ENCODE measurements at places on chromosomes 2 and 18.
A peak's percentile ranks its signal among the peaks of the same experiment; 100 is the strongest.

DNA sequence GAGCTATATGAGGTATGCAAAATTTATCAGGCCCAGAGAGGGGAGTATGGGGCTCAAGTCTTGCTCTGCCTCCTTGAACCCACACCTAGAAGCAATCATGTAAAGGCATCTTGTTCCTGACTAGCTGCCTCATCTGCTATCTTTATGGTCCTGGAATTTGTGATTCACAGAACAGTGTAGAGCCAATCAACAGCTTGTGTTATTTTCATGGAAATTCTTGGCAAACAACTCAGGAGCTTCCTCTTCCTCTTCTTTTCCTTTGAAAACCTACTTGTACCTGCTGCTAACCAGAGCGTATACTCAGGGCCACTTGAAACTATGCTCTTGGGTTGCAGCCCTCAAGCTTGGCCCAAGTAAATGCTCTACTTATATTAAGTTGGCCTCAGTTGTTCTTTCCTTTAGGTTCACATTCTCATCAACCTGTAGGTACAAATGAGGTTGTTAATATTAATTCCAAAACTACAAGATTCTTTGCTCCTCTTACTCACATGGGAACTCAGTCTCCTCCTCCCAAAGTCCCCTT is 3.5 kb upstream of the NOSTRIN start:
- no peak overlapping the region for H3K4me3 ChIP-seq
- no peaks in the 10 kb centered on the region for H3K36me3 ChIP-seq

- H3K4me3 ChIP-seq = no peak overlapping the region
- DNase-seq = no peak
Observed at GRCh38 chr18:36203360-36203895, 16.1 kb downstream of the MOCOS start.

- H3K4me1 ChIP-seq = peaks cover 23% of the 10 kb centered on the region
- peaks cover 9% of the 10 kb centered on the region for H3K36me3 ChIP-seq
- H3K27me3 ChIP-seq = peaks cover 1% of the 10 kb centered on the region
- no peak for DNase-seq
Observed at GRCh38 chr2:67436221-67436620, 39.1 kb downstream of the ETAA1 start.

- no peak overlapping the region for H3K4me3 ChIP-seq
- H3K27me3 ChIP-seq = no peaks in the 10 kb centered on the region
- peaks cover 27% of the 10 kb centered on the region for H3K36me3 ChIP-seq
Observed at GRCh38 chr2:219612577-219613286, 14.7 kb upstream of the SLC4A3 start.

GRCh38 chr18:33664241-33664874 is 86.3 kb downstream of the ASXL3 start:
- no peaks in the 10 kb centered on the region for H3K36me3 ChIP-seq
- DNase-seq = no peak
- H3K4me3 ChIP-seq = no peak overlapping the region
- H3K27ac ChIP-seq = no peak overlapping the region
- no peaks in the 10 kb centered on the region for H3K27me3 ChIP-seq

- H3K27ac ChIP-seq = peak overlapping the region; percentile 86
- peaks cover 36% of the 10 kb centered on the region for H3K4me1 ChIP-seq
- H3K4me3 ChIP-seq = no peak overlapping the region
Observed at GRCh38 chr2:47014564-47015051, 99.0 kb upstream of the MCFD2 start.

DNA sequence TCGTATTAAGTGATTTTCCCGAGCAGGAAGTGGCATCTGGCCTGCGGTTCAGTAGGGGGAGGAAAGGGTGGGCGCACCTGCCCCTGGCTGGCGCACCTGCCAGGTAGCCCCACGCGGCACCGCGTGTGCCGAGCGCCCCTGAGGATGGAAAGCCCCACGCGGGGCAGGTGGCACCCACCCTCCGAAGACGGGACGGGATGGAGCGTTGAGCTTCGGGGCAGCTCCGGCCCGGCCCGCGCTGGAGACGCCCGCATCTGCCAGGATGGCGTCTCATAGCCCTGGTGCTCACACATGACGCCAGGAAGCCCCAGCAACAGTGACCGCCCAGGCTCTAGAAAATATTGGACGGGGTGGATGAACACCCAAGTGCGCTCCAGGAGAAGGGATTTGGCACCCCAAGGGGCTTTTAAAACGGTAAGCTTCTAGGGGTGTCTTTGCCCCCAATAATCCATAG is 2.5 kb upstream of the NFATC1 start:
- no peaks in the 10 kb centered on the region for H3K36me3 ChIP-seq
- H3K27me3 ChIP-seq = peaks cover 8% of the 10 kb centered on the region
- peak overlapping the region; percentile 97 for H3K27ac ChIP-seq
- peak overlapping the region; percentile 86 for H3K4me3 ChIP-seq
- H3K4me1 ChIP-seq = peaks cover 6% of the 10 kb centered on the region

GRCh38 chr2:43154685-43155084 is 71.7 kb downstream of the ZFP36L2 start:
- peaks cover 22% of the 10 kb centered on the region for H3K4me1 ChIP-seq
- H3K36me3 ChIP-seq = no peaks in the 10 kb centered on the region
- peaks cover 5% of the 10 kb centered on the region for H3K27me3 ChIP-seq
- no peak overlapping the region for H3K27ac ChIP-seq
- no peak for DNase-seq
- no peak overlapping the region for H3K4me3 ChIP-seq

DNA sequence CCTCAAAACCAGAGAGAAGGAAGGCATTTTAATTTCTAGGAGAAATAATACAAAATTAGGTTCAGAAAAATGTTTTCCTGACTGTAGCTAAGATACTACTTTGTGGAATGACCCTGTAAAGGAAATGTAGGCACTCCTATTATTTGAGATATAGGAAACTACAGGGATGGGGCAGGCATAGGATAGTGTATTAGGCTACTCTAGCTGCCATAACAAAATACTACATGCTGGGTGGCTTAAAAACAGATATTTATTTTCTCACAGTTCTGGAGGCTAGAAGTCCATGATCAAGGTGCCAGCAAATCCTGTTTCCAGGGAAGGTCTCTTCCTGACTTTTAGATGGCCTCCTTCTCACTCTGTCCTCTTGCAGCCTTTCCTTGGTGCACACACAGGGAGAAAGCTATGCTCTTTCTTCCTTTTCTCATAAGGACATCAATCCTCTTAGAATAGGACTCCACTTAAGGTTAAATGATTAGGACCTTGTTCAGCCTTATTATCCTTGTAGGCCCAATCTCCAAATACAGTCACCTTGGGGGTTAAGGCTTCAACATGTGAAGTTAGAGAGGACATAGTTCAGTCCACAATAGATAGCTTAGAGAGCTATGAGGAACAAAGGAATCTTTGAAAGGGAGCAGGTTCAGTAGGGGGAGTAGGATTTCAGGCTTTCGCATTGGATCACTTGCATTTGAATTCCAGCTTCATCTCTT is 14.0 kb upstream of the CAVIN2 start:
- no peak overlapping the region for H3K27ac ChIP-seq
- H3K27me3 ChIP-seq = no peaks in the 10 kb centered on the region
- peaks cover 10% of the 10 kb centered on the region for H3K36me3 ChIP-seq

DNA sequence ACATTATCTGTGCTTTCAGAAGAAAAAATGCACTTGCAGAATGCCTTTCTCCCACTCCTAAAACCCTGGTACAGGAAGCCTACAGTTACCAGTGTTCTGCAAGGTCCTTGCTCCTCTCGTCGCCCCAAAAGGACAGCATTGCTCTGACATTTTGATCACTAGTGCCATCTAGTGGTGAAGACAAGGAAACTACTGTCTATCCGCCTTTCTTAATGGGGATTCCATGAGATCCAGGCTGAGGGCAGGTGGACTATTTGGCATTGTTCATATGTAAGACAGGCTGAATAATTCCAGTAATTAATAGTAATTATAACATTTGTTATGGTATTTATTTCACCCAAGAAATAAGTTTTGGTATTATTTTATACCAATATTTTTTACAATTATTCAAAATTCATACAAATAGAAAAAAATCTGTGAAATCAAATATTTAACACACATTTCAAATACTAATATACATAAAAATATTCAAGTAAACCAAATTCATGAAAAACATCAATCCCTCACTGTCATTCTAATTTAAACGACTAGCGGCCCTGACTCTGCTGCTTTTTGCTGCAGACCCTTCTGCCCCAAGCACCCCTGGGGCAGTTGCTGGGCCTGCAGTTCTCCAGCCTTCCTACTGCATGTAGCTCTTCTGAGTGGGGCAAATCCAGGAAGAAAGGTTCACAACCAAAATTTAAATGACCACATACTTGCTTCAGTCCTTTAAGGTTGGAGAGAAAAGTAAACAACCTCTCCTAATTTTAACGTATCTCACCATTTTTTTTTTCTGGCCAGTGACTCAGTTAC is 19.0 kb downstream of the TPGS2 start:
- DNase-seq = peak; percentile 78
- H3K4me1 ChIP-seq = peaks cover 64% of the 10 kb centered on the region
- H3K36me3 ChIP-seq = peaks cover 28% of the 10 kb centered on the region
- peak overlapping the region; percentile 32 for H3K4me3 ChIP-seq

- no peak overlapping the region for H3K4me3 ChIP-seq
- H3K36me3 ChIP-seq = peaks cover 31% of the 10 kb centered on the region
- no peaks in the 10 kb centered on the region for H3K27me3 ChIP-seq
- peak; percentile 6 for DNase-seq
Observed at GRCh38 chr2:182946958-182947369, 80.5 kb upstream of the FRZB start.

- H3K4me3 ChIP-seq = peak overlapping the region; percentile 83
- peak overlapping the region; percentile 57 for H3K27ac ChIP-seq
- H3K4me1 ChIP-seq = peaks cover 30% of the 10 kb centered on the region
- H3K27me3 ChIP-seq = peaks cover 13% of the 10 kb centered on the region
Observed at GRCh38 chr2:229586746-229587705, 127.3 kb downstream of the DNER start.

DNA sequence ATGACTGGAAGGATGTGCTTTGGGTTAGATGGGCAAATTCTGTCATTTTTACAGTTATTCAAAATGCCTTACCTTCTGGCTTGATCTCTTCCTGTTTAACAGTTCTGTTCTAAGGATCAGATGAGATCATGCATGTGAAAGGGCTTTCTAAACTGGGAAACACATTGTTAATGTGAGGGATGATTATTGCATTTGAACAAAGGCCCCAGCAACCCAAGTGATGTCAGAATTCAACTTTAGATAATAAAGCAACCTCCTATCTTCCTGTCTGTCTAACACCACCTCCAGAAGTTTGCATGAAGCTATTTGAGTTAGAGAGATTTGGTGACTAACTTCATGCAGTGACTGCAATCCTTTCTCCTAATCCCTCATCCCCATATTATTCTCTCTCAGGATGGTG is 77.8 kb upstream of the B3GNT2 start:
- DNase-seq = no peak
- H3K36me3 ChIP-seq = no peaks in the 10 kb centered on the region
- no peak overlapping the region for H3K27ac ChIP-seq
- H3K4me3 ChIP-seq = no peak overlapping the region
- H3K27me3 ChIP-seq = 0 out of 2 replicates have a peak, but pooled peaks cover 2% of the 10 kb centered on the region
- H3K4me1 ChIP-seq = peaks cover 7% of the 10 kb centered on the region

DNA sequence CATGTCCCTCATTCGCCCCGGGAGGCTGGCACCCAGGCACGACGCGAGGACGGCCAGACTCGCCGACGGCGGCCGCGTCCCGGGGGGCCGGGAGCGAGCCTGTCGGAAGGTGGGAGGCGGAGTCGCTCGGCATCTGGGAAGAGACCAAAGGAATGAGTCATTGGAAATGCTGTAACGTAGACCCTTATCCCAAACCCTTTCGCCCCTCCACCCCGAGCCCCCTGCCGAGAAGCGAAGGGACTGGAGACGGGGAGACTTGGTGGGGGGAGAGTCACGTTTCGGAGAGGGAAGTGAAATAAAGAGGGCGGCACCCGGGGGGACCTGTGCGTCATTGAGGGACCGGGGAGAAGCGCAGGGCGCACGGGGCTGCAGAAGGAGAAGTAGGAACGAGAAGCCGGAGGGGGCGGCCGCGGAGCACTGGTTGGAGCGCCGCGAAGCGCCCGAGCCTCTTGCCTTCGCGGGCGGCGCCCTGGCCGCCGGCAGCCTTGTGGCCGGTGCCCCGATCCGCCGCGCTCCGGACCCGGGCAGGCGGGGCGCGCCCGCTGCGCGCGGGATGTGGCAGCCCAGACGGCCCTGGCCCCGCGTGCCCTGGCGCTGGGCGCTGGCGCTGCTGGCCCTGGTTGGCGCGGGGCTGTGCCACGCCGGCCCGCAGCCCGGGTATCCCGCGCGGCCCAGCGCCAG is at the start of gene EMILIN2:
Gene EMILIN2 (plus strand): TSS at position 371 of the 681 bp plus-strand sequence. CDS start 183 bp downstream, at position 554.
- H3K27me3 ChIP-seq = peaks cover 48% of the 10 kb centered on the region
- DNase-seq = no peak
- H3K36me3 ChIP-seq = no peaks in the 10 kb centered on the region
- H3K27ac ChIP-seq = no peak within 1 kb of the TSS
- H3K4me3 ChIP-seq = peak within 1 kb of the TSS; percentile 83

- peak overlapping the region; percentile 91 for H3K4me3 ChIP-seq
- H3K27me3 ChIP-seq = peaks cover 3% of the 10 kb centered on the region
- H3K27ac ChIP-seq = peak overlapping the region; percentile 98
- peaks cover 35% of the 10 kb centered on the region for H3K4me1 ChIP-seq
- peaks cover 7% of the 10 kb centered on the region for H3K36me3 ChIP-seq
Observed at GRCh38 chr2:47905386-47906156, 727 bp downstream of the FBXO11 start.

- H3K36me3 ChIP-seq = no peaks in the 10 kb centered on the region
- no peaks in the 10 kb centered on the region for H3K27me3 ChIP-seq
- no peaks in the 10 kb centered on the region for H3K4me1 ChIP-seq
Observed at GRCh38 chr2:199754766-199755165, 96.2 kb downstream of the FTCDNL1 start.

GRCh38 chr2:234867882-234868285 is 83.9 kb upstream of the SH3BP4 start:
- no peaks in the 10 kb centered on the region for H3K27me3 ChIP-seq
- no peak for DNase-seq
- no peak overlapping the region for H3K27ac ChIP-seq
- H3K4me3 ChIP-seq = no peak overlapping the region
- H3K4me1 ChIP-seq = peaks cover 14% of the 10 kb centered on the region
- peaks cover 3% of the 10 kb centered on the region for H3K36me3 ChIP-seq

DNA sequence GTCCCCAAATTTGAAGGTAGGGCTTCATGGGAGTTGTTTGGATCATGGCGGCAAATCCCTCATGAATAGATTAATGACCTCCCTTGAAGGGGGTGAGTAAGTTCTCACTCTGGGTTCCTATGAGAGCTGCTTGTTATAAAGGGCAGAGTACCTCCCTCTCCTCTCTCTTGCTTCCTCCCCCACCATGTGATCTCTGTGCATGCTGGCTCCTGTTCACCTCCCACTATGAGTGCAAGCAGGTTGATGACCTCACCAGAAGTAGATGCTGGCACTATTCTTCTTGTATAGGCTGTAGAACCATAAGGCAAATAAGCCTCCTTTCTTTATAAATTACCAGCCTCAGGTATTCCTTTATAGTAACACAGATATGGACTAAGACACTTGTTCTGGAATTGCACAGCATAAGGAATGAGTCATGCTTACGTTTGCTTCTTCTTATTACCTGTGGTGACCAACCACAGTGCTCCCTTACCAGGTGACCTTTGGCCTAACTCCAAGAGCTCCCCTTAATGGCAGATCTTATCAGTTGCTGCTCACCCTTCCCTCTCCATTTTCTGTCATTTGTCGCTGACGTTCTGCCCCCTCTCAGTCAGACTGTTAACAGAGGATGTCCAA is 559.5 kb upstream of the GCFC2 start:
- H3K4me3 ChIP-seq = no peak overlapping the region
- no peaks in the 10 kb centered on the region for H3K4me1 ChIP-seq
- no peaks in the 10 kb centered on the region for H3K27me3 ChIP-seq
- DNase-seq = no peak
- H3K27ac ChIP-seq = no peak overlapping the region
- H3K36me3 ChIP-seq = no peaks in the 10 kb centered on the region

Measured in HFFc6 (cell line).